ENCODE measurements at places on chromosomes 2 and 18.

- DNase-seq, result peak; percentile 39
These were observed 8.4 kb upstream of the ARID5A start for GRCh38 chr2:96528006-96528699.

GRCh38 chr18:58525517-58525916 lies 103.4 kb downstream of the ALPK2 start:
- DNase-seq, result no peak

- DNase-seq, result no peak
These were observed 87.3 kb downstream of the BABAM2 start for GRCh38 chr2:27977731-27978312.

DNA sequence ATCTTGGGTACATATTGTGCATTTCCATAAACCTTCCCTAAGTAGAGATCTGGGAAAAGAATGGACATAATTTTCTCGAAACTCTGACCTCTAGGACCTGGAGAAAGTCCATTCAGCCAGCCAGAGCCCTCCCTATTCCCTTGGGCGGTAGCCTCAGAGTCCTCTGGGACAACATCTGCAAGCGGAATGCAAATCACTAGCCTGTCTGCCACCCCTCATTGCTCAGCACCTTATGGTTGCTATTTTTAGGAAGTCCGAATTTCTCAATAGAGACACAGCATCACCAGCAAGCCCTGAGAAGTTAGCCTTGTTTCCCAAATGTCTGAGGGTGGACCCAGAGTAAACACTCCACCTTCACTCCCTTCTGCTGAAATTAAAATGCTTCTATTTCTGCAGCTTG lies 17.6 kb upstream of the CD28 start:
- DNase-seq, result no peak

- no peak for DNase-seq
These were observed 1191.2 kb downstream of the CNTNAP5 start for GRCh38 chr2:125216321-125216720.

- no peak for DNase-seq
These were observed 112.8 kb downstream of the UPP2 start for GRCh38 chr2:158214431-158214830.

- no peak for DNase-seq
These were observed 5.3 kb upstream of the TMEM185B start for GRCh38 chr2:120228503-120228902.

GRCh38 chr2:217724471-217724870 lies 278.3 kb downstream of the TNS1 start:
- DNase-seq, result no peak

GRCh38 chr2:110113961-110114591 lies 1.5 kb downstream of the MALL start:
- no peak for DNase-seq

- DNase-seq, result no peak
These were observed 58.1 kb downstream of the AGAP1 start for GRCh38 chr2:235551965-235552364.

DNA sequence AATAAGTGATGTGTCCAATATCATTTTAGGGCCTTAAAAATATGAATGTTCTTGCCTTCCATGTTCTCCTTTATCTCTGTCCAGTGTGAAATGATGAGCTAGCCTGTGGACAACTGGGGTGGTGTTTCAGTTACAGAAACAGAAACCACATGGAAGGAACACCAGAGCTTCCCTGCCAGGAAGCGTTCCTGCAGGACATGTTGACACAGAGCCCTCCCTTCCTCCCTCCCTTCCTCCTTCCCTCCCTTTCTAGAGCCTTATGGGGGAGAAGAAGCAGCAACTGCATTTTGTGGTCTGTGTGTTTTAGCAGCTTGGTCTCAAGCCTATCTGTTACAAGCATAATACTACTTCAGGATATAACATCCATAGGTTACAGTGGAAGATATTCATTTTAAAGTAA lies 539.7 kb upstream of the NETO1 start:
- no peak for DNase-seq

- no peak for DNase-seq
These were observed 25.7 kb upstream of the RNF103 start for GRCh38 chr2:86649119-86649947.

- no peak for DNase-seq
These were observed 20.9 kb downstream of the DYSF start for GRCh38 chr2:71474116-71474743.

DNA sequence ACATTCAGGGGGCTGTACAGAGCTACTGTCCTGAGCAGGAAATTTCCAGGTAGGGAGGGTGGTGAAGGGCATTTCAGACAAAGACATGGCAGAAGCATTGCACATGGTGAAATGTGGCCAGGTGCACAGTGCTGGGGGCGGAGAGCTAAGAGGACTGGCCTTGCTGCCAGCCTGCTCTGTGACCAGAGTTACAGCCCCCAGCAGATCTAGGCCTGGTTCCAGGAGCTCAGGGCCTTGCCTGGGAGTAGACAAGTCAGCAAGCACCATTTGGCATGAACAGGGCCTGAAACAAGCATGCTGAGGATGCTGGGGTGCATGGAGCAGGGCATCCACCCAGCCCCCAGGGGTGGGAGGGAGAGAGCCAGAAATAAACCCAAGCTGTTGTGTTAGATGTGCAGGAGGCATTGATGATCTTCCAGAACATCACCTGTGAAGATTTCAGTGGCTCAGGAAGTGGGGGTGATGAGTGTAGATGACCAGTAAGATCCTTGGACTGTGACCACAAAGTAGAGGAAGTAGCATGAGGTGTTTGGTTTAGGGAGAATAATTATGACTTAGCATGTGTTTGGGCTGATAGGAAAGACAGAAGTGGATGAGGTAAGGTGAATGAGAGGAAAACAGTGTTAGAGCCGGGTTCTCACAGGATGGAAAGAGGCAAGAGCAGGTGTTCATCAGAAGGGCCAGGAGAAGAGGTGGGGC lies 61.1 kb downstream of the COA5 start:
- DNase-seq, result no peak

All from activated CD8-positive, alpha-beta memory T cell treated with anti-CD3 and anti-CD28 coated beads for 4 hours (primary cell).